ENCODE measurements at places on chromosomes 1 and 21. TPM values are rescaled to one million over a fixed set of nuclear protein-coding genes. Genes with fewer than 3 reads are reported as not detected.

Gene TSPEAR
- total RNA-seq, result not detected

Gene CXADR
- 1.6 TPM for total RNA-seq

Gene RGL1
- total RNA-seq, result 25.3 TPM

Gene DHRS3
- total RNA-seq, result 31.7 TPM

Gene ILDR2
- total RNA-seq, result under 0.01 TPM

Gene KAZN
- total RNA-seq, result 10.9 TPM

Gene PIK3C2B
- 1.7 TPM for total RNA-seq

All from smooth muscle cell of the coronary artery (primary cell).